ENCODE measurements at places on chromosomes 7 and 10.

GRCh38 chr10:10886861-10887531 lies 130.7 kb upstream of the CELF2 start:
- no peak for DNase-seq

- DNase-seq, result no peak
Observed at GRCh38 chr10:535051-535450, 154.4 kb downstream of the DIP2C start.

DNA sequence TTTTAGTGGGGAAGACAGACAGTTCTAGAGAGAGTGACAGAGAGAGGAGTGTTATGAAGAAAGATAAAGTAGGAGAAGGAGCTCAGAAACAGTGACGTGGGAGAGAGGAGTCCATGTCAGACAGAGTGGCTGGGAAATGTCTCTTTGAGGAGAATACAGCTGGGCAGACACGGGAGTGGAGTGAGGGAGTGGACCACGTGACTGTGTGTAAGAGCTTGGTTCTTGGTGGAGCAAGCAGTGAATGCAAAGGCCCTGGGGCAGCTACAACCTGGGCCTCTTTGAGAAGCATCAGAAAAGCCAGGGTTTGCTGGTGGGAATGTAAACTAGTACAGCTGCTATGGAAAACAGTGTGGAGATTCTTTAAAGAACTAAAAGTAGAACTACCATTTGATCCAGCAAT lies 11.9 kb upstream of the PLEKHS1 start:
- DNase-seq, result no peak

DNA sequence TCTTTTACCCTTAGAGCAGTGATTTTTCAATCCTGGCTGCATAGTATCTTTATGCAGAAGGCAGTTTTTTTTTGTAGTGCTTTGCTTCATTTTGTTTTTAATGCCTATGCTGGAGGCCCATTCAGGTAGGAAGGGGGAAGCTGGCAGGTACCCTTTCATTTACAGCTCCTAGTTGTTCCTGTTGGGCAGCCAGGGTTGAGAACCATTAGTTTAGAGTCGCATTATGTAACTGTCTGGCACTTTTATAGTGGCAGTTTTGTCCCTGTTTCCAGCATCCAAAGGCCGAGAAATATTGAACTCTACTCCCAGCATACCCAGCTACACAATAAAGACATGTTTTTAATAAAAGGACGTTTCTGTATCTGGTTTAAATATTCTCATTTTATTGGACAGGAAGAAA lies 110.6 kb downstream of the CCDC3 start:
- no peak for DNase-seq

- no peak for DNase-seq
Observed at GRCh38 chr10:6309816-6310215, 107.1 kb downstream of the PFKFB3 start.

- DNase-seq, result peak; percentile 55
Observed at GRCh38 chr7:44735403-44736165, 13.1 kb upstream of the ZMIZ2 start.

DNA sequence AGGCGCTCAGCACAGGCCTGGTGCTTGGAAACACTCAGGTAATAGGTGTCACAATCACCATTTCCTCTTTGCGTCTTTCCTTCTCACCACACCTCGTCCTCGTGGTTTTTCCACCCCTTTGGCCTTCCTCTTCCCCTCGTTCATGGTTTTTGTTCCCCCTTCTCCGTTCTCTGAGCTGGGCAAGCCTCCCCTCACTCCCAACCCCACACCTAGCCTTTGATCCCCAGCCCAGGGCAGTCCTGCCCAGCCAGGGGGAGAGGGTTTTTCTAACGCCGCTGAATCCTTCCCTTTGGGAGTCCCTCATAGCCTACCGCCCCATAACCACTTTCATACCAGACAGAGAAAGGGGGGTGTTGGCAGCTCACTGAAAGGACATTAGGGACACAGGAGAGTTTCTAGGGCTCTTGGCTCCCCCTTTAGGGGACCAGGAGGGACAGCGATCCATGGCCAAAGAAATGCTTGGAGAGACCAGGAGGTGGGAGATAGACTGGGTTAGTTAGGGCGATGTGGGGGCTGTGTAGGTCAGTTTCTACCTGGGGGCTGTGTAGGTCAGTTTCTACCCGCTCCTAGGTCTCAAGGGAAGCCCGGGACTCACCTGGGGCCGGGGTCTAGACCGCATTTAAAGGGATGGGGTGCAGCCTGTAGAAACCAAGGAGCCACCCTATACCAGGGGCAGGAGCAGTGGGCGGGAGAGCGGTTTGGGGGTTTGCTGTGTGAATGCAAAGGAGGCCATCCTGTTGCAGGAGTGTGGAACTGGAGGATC lies 1.4 kb downstream of the EPHB4 start:
- no peak for DNase-seq

GRCh38 chr10:63064706-63065105 lies 68.4 kb upstream of the NRBF2 start:
- no peak for DNase-seq

DNA sequence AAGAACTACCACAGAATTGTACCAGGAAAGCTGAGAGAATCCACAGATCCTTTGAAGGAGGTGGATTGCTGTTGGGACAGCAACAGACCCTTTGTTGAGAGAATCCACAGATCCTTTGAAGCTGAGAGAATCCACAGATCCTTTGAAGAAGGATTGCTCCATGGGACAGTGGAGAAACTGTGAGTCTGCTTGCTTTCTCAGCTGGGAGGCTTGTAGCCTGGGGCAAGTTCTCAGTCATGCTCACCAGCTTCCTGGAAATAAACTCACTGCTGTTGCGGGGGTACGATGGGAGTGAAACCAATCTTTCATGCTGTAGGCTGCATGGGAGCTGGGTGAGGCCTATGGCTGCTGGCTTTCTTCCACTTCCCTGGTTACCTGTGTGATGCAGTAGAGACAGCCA lies 106.3 kb downstream of the C7orf25 start:
- DNase-seq, result no peak

DNA sequence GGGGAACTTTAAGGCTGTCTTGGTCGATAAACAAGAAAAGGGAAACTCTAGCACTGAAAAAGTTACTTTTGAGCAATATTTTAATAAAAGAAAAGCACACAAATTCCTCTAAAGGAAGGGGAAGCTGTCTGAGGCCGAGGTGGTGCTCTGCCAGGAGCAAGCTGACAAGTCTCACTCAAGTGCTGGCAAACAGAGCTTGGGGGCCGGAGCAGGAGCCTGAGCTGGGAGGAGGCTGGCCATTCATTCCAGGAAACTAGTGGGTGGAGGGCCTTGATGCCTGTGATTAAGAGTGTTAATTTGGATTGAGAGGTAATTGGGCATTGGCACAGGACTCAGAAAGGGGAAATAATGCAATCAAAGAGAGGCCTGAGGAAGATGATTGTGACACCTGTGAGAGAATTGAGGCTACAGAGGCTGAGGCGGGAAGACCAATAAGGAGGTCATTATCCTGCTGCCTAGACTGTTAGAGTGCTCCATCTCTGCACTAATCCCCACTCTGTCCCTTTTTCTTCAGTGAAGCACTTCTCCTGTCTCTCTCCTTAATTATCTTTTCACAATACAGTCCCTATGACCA lies 154.9 kb upstream of the COL1A2 start:
- no peak for DNase-seq

DNA sequence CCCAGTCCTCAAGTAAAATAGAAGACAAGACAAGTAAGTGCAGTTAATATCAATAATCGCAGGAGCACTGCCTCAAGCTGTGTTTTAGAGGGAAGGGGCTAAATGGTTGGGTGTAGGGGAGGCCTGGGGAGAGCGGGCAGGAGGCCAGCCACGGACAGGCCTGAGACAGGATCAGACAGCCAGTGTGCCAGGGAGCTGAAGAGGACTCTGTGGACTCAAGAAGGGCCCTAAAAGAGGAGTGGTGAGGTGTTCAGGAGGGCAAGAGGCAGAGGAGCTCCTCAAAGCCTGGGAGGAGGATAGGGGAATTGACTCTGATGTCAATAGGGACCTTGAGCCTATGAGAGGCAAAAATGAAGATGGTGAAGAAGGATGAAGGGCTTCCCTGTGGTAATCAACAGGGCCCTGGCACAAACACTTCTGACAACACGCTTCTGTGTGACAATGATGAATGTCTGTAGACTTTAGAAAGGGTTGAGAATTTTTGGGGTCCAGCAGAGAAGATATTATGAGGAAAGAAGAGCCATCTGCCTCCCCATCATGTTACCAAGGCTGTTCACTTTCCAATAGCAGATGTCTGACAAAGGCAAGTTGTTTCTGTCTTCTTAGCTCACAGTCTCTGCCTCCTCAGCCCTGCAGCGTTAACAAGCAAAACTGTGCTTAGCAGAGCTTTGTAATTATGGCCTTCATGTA lies 2.4 kb upstream of the PTPRE start:
- DNase-seq, result no peak

- no peak for DNase-seq
Observed at GRCh38 chr10:71769279-71769823, 4.0 kb downstream of the VSIR start.

DNA sequence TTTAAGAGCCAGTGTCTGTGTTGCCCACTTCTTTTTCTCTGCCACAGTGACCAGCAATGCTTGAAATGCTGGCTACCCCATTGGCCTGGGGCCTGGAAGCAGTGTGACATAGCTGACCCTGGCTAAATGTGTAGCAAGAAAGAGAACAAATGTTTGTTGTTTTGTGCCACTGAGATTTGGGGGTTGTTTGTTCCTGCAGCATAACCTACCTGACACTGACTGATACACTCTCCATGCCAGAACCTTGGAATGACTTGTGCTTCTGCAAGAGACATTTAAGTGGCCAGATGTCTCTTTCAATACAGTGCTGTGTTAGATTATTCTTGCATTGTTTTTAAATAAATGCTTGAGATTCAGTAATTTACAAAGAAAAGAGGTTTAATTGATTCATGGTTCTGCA lies 411.5 kb downstream of the TYW1 start:
- DNase-seq, result no peak

GRCh38 chr7:104442481-104442880 lies 114.1 kb downstream of the LHFPL3 start:
- no peak for DNase-seq

GRCh38 chr7:111018960-111019736 lies 71.8 kb upstream of the LRRN3 start:
- peak; percentile 61 for DNase-seq

GRCh38 chr10:70283445-70284399 lies at the start of gene NPFFR1:
Gene NPFFR1, minus strand, starts transcription at chr10:70284004. Its CDS starts 328 bp downstream, at chr10:70283676.
- no peak for DNase-seq

DNA sequence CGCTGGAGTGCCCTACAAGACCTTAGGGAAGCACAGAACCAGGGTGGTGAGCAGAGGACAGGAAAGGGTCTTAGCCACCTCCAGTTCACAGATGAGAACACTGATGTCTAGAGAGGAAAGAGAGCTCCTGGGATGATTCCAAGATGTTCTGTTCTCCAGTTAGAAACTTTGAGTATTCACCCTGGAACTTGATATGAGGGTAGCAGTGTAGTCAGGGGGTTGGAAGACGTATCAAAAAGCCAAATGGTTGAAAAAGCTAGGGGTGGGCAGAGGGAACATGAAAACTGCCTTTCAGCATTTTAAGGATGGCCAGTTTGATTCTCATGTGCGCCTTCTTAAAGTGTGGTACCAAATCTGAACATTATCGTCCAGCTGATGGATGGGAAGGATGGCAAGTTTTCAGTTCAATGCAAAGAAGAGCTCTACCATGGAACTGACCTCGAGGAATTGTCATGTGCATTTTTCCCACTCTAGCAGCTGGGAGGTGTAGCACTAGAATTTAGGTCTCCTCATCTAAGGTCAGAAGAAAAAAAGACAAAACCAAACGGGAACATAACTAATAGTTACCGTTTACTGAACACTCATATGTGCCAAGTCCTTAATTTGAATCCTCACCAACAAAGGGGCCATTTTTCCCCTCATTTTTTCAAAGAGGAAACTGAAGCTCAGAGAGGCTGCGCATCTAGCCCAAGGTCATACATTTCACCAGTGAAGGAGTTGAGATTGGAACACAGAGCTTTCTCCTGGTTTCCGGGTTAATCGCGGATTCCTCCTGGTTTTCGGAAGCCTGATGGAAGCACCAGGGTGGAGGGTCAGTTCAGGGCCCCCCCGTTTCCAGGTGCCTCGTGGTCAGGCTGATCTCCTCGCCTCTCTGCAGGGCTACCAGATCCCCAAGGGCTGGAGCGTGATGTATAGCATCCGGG lies 6.0 kb upstream of the CYP26A1 start:
- no peak for DNase-seq

- no peak for DNase-seq
Observed at GRCh38 chr10:98270073-98270740, 2.2 kb upstream of the LOXL4 start.

GRCh38 chr7:2123360-2123759 lies 109.4 kb downstream of the MAD1L1 start:
- no peak for DNase-seq

GRCh38 chr10:107085665-107086525 lies 78.6 kb downstream of the SORCS1 start:
- DNase-seq, result no peak

DNA sequence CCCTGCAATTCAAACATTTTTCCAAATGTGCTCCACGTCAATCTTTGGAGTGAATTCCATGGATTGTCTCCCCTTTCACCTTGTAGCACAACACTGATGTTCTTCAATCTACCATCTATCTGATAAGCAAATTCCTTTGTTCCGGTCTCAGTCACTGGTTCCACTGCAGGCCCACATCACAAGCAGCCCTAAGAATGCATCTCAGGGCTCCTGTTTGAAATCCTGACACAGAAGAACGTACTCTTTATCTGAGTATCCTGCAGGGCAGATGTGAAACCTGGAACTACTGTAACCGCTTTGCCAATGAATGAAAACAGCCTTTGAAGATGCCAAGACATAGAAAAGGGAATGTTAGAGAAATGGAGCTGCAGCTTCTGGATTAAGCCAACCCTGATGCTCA lies 62.9 kb upstream of the FAM133B start:
- no peak for DNase-seq

DNA sequence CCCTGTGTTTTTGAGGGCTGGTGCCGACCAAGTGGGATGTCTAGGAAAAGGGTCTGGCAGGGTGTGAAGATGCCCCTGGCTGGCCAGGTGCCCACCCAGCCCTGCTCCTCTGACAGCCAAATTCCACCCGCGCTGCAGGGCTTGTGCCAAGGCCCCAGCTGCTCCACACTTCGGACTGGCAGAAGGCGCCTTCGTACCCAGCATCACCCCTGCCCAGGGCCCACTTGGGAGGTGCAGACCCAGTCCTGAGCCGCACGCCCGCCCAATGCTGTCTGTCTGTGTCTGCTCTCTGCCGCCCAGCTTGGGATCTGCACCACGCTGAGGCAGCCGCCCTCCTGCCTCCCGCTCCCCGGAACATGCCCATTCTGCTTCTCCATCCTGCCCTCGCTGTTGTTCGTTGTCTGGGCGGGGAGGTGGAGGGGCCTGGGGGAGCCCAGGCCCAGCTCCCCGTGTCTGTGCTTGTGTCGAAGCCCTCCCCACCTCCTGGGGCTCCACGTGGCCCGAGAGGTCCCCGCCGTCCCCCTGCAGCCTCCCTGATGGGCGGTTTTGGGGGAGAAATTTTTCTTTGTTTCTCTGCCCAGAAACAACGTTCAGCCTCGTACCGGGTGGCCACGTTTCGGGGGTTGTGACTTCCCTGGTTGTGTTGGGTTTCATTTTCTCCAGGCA lies 36.9 kb upstream of the PPIF start:
- no peak for DNase-seq

GRCh38 chr7:5584821-5585220 lies 161.2 kb upstream of the TNRC18 start:
- no peak for DNase-seq
